ENCODE measurements at places on chromosomes 4 and X.

- DNase-seq = peak; percentile 36
These were observed 53.1 kb downstream of the ATXN3L start for GRCh38 chrX:13266641-13267345.

DNA sequence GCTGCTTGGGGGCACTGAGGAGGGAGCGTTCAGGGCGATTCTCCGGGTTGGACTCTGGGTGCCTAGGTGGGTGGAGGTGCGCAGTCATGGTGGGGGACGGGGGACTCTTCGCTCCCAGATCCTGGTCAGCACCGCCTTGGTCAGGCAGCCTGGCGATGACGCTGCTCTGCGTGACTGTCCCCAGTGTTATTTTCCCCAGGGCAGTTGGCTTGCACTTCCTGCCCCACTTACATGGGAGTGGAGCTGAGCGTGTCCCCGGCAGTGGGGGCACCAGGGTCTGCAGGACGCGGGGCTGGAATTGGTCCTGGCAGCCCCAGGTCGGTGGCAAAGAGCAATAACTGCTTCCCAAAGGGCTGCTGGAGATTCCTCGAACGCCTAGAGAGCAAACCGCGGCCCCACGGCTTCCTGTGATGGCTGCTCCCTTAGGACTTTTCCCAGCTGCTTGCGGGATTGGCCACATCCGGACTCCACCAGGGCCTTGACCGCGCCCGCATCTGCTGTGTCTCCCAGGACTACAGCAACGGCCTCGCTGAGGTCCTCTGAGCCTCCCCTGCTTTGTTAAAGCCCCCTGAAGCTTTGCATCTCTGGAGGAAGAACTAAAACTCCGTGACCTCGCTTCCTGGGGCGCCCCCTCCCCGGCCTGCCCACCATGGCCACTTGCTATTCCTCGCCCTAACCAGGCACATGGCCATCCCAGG, 35.3 kb upstream of the GPR78 start:
- DNase-seq = no peak

DNA sequence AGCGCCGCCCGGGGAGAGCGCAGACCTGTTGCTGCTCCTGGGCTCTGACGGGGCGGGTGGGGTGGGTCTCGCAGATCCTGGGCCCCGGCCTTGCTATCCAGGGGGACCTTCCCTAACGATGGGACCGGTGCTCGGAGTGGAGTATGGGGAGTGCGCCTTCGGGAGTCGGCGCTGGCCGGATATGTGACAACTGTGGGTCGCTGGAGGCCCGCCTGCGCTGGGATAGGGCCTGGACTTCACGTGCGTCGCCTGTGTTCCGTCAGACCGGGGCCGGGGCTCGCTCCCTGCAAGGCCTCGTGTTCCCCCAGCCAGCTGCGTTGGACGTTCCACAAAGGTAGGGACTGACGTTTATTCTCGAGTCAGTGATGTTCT, 1.3 kb downstream of the TBL1X start:
- no peak for DNase-seq

DNA sequence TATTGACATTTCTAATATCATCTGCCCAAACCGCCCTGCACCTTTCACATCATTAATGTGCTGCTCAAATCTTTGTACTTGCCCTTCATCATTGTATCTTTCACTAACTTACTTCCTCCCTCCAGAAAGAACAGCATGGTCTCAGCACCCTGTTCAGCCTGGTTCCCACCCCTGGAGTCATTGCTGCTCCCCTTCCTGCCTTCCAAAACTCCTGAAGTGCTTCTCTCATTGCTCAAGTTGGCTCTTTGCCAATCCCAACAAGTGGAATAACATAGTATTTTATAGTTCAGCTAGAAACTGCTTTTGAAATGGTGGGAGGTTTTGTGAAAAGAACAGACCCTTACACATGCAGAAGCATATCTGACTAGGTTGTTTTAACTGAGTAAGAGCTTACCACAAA, 14.0 kb upstream of the TTC29 start:
- no peak for DNase-seq
